ENCODE measurements at places on chromosomes 4 and X. TPM values are rescaled to one million over a fixed set of nuclear protein-coding genes. Genes with fewer than 3 reads are reported as not detected.

HSFX4 gene
- not detected for total RNA-seq

PAGE2B gene
- total RNA-seq: not detected

BTK gene
- not detected for total RNA-seq

MAGIX gene
- total RNA-seq: 1.4 TPM

KLB gene
- not detected for total RNA-seq

NR3C2 gene
- 0.18 TPM for total RNA-seq

UGT2B17 gene
- not detected for total RNA-seq

CABS1 gene
- not detected for total RNA-seq

HTRA3 gene
- total RNA-seq: 0.35 TPM

NSG1 gene
- total RNA-seq: 0.35 TPM

SMARCA1 gene
- total RNA-seq: 37.4 TPM
